NCI-H1436 (cell line): ENCODE measurements at places on chromosomes 5 and 9.

DNA sequence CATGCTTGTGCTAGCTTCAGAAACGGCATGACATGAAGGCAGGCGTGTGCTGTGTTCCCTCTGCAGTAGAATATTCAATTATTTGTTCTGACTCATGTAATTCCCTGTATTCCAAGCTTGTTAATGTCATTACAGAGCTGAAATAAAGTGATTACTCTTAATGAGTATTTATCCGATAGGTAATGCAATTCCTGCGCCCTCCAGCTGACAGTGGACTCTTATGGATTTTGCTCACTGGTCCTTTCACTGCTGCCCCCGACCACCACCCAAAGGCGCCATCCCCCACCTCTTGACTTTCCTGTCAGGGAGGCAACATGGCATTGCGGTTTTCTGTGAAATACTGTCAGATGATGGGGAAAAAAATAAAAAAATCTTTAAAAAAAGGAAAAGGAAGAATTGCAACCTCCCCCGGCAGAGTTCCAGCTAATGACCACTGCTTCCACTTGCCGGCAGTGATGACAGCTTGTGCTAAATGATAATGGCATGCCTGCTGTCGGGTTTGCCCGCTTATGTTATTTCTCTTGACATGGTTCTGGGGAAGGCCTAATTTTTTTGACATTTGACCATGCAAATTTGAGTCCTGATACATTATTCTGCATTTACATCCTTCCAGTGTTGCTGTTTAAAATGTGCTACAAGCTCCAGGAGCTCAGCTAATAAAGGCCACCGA lies 335.3 kb upstream of the ADAMTS16 start:
- no peak for DNase-seq

DNA sequence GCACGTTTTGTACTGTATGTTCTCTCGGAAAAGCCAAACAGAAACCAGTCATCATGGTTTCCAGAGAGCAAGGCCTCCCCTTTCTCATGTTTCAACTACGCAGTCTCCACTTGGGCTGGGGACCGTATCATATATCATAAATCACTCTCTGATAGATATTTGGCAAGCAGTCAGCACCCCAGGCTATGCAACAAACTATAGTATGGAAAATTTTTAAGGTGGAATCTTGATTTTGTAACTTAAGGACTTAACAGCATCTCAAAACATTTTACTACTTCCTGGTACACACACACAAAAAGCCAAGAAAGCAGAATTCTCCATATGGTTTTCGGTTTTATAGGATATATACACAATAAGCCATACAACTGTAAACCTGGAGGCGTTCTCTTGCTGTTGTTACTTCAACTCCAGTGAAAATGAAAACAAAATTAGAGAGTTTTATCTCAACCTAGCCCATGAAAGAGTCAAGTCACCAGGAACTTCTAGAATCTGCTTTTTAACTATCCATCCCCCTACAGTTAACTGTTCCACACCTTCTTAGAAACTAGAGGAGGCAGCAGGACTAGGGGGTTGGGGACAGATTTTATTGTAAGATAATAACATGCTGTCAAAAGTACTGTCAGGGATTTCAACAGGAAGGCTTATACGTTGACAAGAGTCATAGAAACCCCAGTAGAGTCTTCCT lies 283.4 kb downstream of the NFIB start:
- peak; percentile 78 for DNase-seq

- DNase-seq: no peak
Observed at GRCh38 chr5:163790497-163790896, 285.1 kb downstream of the MAT2B start.

DNA sequence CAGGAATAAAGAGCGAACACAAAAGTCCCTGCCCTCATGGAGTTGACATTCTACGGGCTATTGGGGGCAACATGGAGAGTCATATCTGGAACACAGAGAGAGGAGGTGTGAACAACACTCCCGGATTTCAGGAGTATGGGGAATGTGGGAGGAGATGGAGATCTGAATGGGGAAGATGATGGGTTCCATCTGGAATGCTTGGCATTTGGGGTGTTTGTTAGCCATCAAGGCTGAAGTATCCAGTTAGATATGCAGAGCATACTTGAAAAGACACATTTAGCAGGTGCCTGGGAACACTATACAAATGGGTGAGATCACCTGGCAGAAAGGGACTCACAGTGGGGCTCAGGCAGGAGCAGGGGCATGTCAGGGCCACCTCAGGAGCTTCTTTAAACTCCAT lies 61.1 kb downstream of the EGFLAM start:
- DNase-seq: no peak

GRCh38 chr5:177595991-177596774 lies 3.7 kb upstream of the B4GALT7 start:
- no peak for DNase-seq

GRCh38 chr9:93520523-93520922 lies 55.9 kb upstream of the PHF2 start:
- no peak for DNase-seq

- DNase-seq: no peak
Observed at GRCh38 chr9:69086312-69086711, 50.8 kb downstream of the FXN start.

DNA sequence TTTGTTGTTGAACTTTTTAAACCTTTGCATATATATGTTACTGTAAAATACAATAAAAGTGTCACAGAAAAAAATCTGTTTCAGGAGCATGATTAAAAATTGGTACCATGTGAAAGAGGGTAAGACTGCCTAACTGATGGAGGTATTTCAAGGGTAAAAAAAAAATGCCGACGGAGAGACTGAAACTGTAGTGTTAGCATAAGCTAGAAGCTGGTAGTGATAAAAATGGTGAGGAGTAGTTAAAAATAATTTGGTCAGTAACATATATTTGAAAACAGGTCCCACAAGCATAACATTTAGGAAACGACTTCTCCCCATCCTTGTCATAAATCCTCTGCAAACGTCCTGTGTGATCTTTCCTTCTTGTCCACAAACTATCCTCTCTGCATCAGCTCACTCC lies 64.7 kb downstream of the MEF2C start:
- DNase-seq: no peak

DNA sequence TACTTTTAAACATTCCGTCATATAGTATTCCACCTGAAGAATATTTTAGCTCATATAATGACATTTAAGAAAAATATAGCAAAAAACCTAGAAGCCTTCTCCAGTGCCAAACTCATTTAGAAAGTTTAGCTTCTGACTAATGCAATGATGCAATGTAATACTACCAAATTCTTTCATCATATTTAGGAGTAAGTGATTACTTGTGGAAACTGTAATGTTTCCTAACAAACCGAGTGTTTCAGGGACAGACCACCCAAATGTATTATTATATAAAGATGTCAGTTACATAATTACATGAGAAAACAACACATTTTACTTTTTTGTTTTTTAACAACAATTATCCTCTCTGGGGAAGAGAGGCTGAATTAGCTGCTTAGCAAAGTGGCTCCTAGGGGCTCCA lies 316.2 kb downstream of the ARL15 start:
- DNase-seq: no peak

DNA sequence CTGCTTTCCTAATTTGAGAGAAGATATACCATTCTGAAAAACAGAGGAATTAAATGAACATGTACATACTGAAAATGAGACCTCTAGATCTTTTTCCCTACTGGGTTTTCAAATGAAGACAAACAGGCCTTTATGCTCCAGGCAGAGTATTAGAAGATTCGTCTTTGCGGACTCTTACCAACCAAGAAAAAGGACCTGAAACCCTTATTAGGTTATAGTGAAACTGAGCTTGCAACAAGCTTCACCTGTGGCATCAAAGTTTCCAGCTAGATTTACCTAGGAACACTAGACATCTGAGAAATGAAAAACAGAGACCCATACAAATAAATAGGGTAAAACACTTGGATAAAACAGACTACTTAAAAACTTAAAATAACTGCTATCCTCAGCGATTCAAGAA lies 46.3 kb downstream of the SMIM15 start:
- no peak for DNase-seq

GRCh38 chr9:78023003-78023741 lies 8.4 kb downstream of the GNAQ start:
- no peak for DNase-seq

- no peak for DNase-seq
Observed at GRCh38 chr9:7756088-7756487, 43.5 kb downstream of the DMAC1 start.

- DNase-seq: no peak
Observed at GRCh38 chr9:87237336-87237735, 260.3 kb upstream of the DAPK1 start.

DNA sequence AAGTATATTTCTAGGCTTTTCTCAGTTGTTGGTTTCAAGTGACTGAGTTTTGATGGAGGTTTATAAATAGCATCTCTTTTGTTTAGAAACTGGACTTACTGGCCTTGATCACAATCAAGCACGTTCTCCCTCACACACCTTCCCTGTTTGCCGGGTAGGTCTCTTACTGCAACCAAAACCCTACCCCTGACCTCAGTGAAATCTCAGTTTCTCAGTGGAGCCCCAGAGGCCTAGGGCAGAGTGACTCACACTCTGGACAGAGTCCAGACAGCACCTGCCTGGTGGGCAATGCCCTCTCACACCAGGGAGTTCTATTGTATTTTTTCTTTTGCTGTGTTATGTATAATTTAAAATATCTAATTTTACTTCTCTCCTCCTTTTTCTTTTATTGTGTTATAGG lies 48.4 kb upstream of the EPB41L4B start:
- no peak for DNase-seq

DNA sequence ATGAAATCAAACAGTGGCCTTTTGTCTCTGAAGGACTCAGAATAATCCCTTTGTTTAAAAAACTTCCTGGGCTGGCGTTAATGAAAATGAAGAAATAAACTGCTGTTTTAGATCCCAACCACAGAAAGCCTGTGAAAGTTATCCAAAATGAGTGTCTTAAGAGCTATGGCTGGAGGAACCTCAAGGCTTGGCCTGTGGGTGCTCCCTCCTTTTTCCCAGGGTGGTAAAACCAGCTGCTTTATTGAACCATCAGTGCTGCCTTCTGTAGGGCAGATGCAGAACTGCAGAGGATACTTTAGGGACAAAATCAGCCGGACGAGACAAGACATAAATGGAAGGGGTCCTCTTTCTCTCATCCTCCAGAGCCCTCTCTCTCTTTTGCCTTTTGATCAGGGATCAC lies 100.9 kb downstream of the SMARCA2 start:
- no peak for DNase-seq

GRCh38 chr9:95780751-95781150 lies 94.7 kb upstream of the ERCC6L2 start:
- DNase-seq: no peak

GRCh38 chr9:76403352-76403751 lies 9.1 kb upstream of the RFK start:
- no peak for DNase-seq

GRCh38 chr5:142152384-142152732 lies 43.8 kb downstream of the NDFIP1 start:
- DNase-seq: no peak

- DNase-seq: no peak
Observed at GRCh38 chr5:5719292-5719691, 296.8 kb downstream of the ICE1 start.

GRCh38 chr9:23379842-23380241 lies 446.2 kb downstream of the ELAVL2 start:
- DNase-seq: no peak

DNA sequence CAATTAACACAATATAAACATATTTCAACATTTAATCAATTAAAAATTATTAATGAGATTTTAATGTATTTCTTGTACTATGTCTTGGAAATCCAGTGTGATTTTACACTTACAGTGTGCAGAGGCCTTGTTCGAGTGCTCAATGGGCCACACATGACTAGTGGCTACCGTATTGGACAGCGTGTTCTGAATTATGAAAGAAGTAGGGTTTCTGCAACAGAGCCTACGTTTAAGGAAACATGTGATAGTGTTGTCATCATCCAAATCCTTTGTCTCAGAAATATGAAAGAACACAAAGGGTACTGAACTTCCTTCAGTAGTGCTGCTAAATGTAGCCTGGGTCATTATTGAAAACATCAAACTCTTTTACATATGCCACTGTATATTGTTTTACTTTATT lies 29.5 kb downstream of the NPR3 start:
- DNase-seq: no peak

GRCh38 chr9:137647096-137647714 lies 28.4 kb downstream of the EHMT1 start:
- no peak for DNase-seq

DNA sequence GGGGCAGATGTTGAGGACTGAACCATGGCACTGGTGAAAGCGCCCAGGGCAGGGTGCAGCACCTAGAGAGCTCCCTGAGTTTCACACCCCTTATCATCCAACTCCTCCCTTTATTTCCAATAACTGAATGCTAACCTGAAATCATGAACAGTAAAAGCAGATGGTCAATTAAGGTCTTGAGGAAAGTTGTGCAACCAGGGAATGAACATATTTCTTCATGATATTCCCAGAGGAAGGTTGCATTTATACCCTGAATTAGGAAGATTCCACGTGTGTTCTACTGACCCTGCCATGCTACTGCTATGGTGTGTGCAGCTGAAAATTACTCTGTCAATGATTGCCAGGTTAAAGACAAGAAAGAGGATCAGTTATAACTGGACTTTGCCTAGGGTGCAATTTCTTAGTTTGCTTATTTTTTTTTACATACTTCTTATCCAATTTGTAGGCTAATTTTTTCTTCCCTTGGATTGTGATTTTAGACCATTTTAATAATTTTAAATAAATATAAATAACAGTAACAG lies 319.8 kb downstream of the SEMA5A start:
- DNase-seq: no peak

DNA sequence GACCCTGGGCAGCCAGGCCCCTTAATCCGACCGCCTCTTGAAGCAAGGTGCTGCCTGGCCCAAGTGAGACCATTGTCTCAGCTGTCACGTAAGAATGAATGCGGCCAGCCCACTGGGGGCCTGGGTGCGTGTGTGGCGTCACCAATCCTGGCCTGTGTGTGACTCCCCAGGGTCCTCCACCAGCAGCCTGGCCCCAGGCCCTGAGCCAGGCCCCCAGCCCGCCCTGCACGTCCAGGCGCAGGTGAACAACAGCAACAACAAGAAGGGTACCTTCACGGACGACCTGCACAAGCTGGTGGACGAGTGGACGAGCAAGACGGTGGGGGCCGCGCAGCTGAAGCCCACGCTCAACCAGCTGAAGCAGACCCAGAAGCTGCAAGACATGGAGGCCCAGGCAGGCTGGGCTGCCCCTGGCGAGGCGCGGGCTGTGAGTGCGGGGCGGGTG lies 124.2 kb downstream of the WNK2 start:
- no peak for DNase-seq

DNA sequence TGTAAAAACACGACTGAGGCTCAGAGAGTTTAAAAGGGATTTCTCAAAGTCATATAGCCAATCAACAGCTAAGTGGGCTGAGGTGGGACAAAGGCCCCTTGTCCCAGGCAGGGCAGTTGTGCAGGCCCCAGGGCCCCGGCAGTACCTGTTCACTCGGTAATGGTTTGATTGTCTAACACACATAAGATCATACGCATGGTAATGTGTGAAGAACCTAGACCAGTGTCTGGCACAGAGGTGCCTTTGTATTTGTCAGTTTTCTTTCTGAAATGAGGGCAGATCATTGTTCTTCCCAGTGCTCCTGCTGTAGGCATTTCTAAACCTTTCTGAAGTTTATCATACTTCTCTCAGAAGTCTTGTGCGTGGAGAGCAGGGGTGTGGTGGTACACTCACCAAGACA lies 66.8 kb downstream of the IPPK start:
- no peak for DNase-seq

- no peak for DNase-seq
Observed at GRCh38 chr5:98524773-98525172, 248.7 kb upstream of the RGMB start.

- no peak for DNase-seq
Observed at GRCh38 chr5:171486613-171487012, 67.2 kb downstream of the FGF18 start.

GRCh38 chr5:150345716-150346115 lies 11.8 kb upstream of the TCOF1 start:
- peak; percentile 45 for DNase-seq

- no peak for DNase-seq
Observed at GRCh38 chr5:98454407-98454806, 319.1 kb upstream of the RGMB start.
